CD4-positive, alpha-beta T cell treated with Interleukin-4 for 4 hours (primary cell): ENCODE measurements at places on chromosomes 6 and 20.

- DNase-seq, result no peak
Measured at GRCh38 chr6:6217855-6218758, 102.4 kb downstream of the F13A1 start.

- DNase-seq, result no peak
Measured at GRCh38 chr6:4668271-4669179, 107.7 kb upstream of the CDYL start.

- no peak for DNase-seq
Measured at GRCh38 chr20:2604506-2604835, 48.0 kb upstream of the NOP56 start.

DNA sequence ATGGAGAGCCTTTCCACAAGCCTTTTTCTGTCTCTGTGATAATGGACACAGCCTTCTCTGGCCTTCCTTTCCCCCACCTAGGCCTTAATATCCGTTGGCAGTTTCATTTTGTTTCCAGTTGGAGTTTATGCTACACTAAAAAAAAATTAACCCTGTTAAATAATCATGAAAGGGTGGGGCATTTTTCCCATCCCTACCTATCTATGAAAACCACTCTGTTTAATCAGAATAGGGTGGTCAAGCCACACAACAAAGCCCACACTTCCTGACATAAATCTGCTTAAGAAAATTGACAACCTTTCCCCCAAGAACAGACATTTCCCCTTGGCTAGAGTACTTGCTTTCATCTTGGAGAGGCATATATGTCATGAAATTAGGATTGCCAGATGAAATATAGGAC, 14.2 kb downstream of the TXLNB start:
- DNase-seq, result no peak

DNA sequence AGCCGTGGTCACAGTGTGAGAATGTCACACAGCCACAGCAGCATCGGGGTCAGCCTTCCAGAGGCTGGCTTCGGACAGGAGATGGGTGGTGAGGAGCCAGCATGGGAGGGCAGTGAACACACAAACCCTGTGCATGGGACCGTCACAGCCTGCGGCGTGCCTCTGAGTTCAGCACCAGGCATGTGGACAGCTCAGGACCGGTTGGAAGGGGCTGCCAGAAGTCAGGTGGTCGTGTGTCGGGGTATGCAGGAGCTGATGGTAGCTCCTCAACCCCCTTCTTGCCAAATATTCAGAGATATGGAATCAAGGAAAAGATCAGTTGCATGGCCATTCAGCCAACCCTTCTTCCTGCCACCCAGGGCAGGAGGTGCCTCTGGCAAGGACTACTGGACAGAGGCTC, 28.2 kb downstream of the MYT1 start:
- DNase-seq, result no peak

- DNase-seq, result no peak
Measured at GRCh38 chr6:45959534-45960145, 56.0 kb downstream of the CLIC5 start.
